ENCODE measurements at places on chromosomes 3 and 15. TPM values are rescaled to one million over a fixed set of nuclear protein-coding genes. Genes with fewer than 3 reads are reported as not detected.

The FLNB gene
- polyA plus RNA-seq, result 14.9 TPM

The SGO1 gene
- polyA plus RNA-seq, result 0.77 TPM

The SERINC4 gene
- 0.72 TPM for polyA plus RNA-seq

- DNase-seq, result no peak
Observed at GRCh38 chr3:155112661-155113389, 32.7 kb downstream of the MME start.

DNA sequence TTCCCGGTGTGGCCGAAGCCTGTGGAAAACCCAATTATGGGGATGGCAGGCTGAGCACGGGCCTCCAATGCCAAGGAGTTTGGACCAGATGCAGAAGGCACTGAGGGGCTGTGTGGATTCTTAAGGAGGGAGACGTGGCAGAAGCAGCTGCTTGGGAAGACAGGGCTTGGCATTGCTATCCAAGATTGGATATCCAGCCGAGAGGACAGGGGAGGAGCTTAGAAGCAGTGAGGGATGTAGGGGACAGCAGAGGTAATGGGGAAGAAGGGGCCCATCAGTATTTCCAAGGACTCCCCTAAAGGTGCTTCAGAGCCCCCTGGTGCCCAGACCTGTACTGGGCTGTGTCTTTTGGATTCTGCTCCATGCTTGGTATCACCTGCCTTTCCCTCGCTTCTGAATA is 112.8 kb upstream of the TLE3 start:
- no peak overlapping the region for H3K27ac ChIP-seq
- no peaks in the 10 kb centered on the region for H3K36me3 ChIP-seq
- H3K4me3 ChIP-seq, result no peak overlapping the region
- H3K4me1 ChIP-seq, result no peaks in the 10 kb centered on the region

GRCh38 chr3:139292711-139293664 is 50.8 kb upstream of the MRPS22 start:
- H3K27me3 ChIP-seq, result peaks cover 6% of the 10 kb centered on the region
- no peak for DNase-seq
- no peak overlapping the region for H3K27ac ChIP-seq

DNA sequence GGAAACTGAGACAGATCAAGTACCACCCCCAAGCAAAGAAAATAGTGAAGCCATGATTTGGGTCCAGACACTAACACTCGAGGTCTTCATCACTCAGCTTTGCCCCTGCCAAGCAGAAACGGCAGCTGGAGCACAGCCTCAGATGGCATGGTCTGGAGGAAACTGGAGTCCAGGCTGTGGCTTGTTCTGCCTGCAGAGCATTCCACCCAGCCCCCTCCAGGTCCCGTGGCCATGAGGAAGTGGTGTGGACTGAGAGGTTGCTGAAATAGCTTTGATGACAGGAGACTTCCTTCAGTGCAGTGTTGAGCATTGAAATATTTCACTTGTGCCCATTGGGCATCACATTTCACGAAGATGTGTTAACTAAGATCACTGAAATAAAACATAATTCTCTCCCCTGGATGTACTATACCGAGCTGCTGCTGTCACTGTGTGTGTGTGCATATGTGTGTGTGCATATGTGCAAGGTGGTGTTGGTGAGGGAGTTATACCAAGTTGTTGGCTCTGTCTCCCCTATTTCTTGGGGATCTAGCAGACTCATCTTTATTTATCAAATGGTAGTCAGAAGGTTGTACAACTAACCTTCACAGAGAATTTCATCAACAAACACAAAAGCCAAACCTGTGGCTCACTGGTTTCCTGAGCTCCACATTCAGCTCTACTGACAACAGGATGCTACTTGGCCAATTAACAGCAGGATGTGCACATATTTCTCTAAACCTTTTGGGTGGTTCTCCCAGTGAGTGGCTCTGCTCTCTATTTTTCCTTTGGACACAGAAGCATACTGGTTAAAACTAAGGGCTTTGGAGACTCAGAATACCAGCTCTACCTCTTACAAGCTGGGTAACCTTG is 660.1 kb upstream of the CFAP20DC start:
- no peak overlapping the region for H3K27ac ChIP-seq
- DNase-seq, result peak; percentile 21
- H3K4me3 ChIP-seq, result no peak overlapping the region
- H3K27me3 ChIP-seq, result no peaks in the 10 kb centered on the region
- H3K36me3 ChIP-seq, result no peaks in the 10 kb centered on the region

DNA sequence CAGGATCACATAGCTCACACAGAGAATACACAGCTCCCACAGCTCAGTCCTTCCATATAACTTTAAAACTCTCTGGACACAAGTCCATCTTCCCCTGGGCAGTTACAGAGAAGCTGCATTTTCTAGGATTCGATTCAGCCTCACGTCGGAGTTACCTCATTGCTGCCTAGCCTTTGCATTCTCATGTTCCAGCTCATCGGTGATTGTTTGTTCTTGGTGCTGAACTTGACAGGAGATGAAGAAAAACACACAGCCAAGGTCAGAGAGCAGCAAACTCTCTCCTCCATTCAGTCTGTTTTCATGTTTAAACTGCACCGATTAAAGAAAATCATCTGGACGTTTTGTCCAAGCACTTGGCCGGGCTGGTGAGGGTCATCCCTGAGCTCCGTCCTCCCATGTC is 375.5 kb upstream of the CFAP20DC start:
- H3K27ac ChIP-seq, result peak overlapping the region; percentile 23
- H3K4me3 ChIP-seq, result no peak overlapping the region
- peaks cover 46% of the 10 kb centered on the region for H3K4me1 ChIP-seq

DNA sequence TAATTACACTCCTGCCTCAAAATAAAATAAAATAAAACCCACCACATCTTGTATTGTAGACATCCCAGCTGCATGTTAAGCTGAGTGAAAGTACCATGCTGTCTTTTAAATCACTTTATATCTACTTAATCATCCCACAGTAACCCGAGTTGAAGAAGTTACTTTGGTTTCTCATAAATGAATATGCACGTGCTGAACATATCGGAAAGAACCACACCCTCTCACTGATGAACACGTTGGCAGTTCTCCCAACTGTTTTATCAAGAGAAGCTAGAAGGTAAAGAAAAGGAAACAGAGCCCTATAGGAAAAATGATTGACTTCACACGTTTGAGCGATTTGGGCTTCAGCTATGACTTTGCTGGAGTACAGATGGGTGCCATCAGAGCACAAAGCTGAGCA is 15.9 kb upstream of the TM4SF19 start:
- no peak for DNase-seq
- no peak overlapping the region for H3K27ac ChIP-seq
- H3K4me3 ChIP-seq, result no peak overlapping the region
- peaks cover 37% of the 10 kb centered on the region for H3K36me3 ChIP-seq

- peaks cover 2% of the 10 kb centered on the region for H3K27me3 ChIP-seq
- DNase-seq, result no peak
- H3K36me3 ChIP-seq, result no peaks in the 10 kb centered on the region
- H3K27ac ChIP-seq, result no peak overlapping the region
Observed at GRCh38 chr3:184716622-184717398, 4.9 kb upstream of the MAGEF1 start.

- H3K27me3 ChIP-seq, result peaks cover 14% of the 10 kb centered on the region
- DNase-seq, result no peak
- H3K27ac ChIP-seq, result no peak overlapping the region
- no peak overlapping the region for H3K4me3 ChIP-seq
- H3K36me3 ChIP-seq, result no peaks in the 10 kb centered on the region
Observed at GRCh38 chr3:127172781-127173515, 20.0 kb upstream of the PRR23E start.

Data from immature natural killer cell (primary cell).